ENCODE measurements at places on chromosomes 13 and 19. TPM values are rescaled to one million over a fixed set of nuclear protein-coding genes. Genes with fewer than 3 reads are reported as not detected.

SHC2 gene
- total RNA-seq, result 1.3 TPM

ZNF221 gene
- total RNA-seq, result 7.4 TPM

SIGLECL1 gene
- not detected for total RNA-seq

TRPM4 gene
- 16.5 TPM for total RNA-seq

POP4 gene
- total RNA-seq, result 77.8 TPM

TBXA2R gene
- total RNA-seq, result 0.92 TPM

SPRED3 gene
- 0.71 TPM for total RNA-seq

DMKN gene
- 4.0 TPM for total RNA-seq

SIGLEC8 gene
- not detected for total RNA-seq

B3GNT8 gene
- total RNA-seq, result 2.3 TPM

SLAIN1 gene
- total RNA-seq, result 0.14 TPM

All from smooth muscle cell of bladder (primary cell).